Dermis microvascular lymphatic vessel endothelial cell (primary cell): ENCODE measurements at places on chromosomes 13 and 19. TPM values are rescaled to one million over a fixed set of nuclear protein-coding genes. Genes with fewer than 3 reads are reported as not detected.

The MEIOSIN gene
- total RNA-seq = not detected in 2 replicates

The CYP2A6 gene
- total RNA-seq = not detected in 2 replicates

The GNG8 gene
- not detected in 2 replicates for total RNA-seq

The FAAP24 gene
- 1.8 and 2.0 TPM in 2 replicates for total RNA-seq

The KRTDAP gene
- not detected in 2 replicates for total RNA-seq

The SLC10A2 gene
- not detected in 2 replicates for total RNA-seq

The LMTK3 gene
- total RNA-seq = under 0.01 and 0.13 TPM in 2 replicates

The ELSPBP1 gene
- total RNA-seq = not detected in 2 replicates

The LNX2 gene
- total RNA-seq = 9.0 and 10.7 TPM in 2 replicates

The IGFL2 gene
- not detected in 2 replicates for total RNA-seq

The ZNF253 gene
- total RNA-seq = 2.4 and 3.7 TPM in 2 replicates

The LGALS7 gene
- not detected in 2 replicates for total RNA-seq

The MVB12A gene
- total RNA-seq = 29.4 and 41.7 TPM in 2 replicates

The RHPN2 gene
- total RNA-seq = 5.9 and 15.8 TPM in 2 replicates

The VSTM1 gene
- not detected in 2 replicates for total RNA-seq

The CDX2 gene
- not detected in 2 replicates for total RNA-seq

The CD209 gene
- total RNA-seq = under 0.01 TPM in 2 replicates

The LHB gene
- 0.89 TPM in 1 of 2 replicates, not detected in the other for total RNA-seq

The RFXAP gene
- total RNA-seq = 0.64 and 1.3 TPM in 2 replicates

The IRGQ gene
- total RNA-seq = 18.5 and 28.3 TPM in 2 replicates

The CCDC194 gene
- total RNA-seq = not detected in 2 replicates

The DIAPH3 gene
- 5.4 and 8.7 TPM in 2 replicates for total RNA-seq

The ATP4B gene
- total RNA-seq = not detected in 2 replicates

The MEX3D gene
- total RNA-seq = 43.1 and 69.7 TPM in 2 replicates

The RASAL3 gene
- total RNA-seq = 14.4 and 14.8 TPM in 2 replicates
